ENCODE measurements at places on chromosomes 7 and 10.

DNA sequence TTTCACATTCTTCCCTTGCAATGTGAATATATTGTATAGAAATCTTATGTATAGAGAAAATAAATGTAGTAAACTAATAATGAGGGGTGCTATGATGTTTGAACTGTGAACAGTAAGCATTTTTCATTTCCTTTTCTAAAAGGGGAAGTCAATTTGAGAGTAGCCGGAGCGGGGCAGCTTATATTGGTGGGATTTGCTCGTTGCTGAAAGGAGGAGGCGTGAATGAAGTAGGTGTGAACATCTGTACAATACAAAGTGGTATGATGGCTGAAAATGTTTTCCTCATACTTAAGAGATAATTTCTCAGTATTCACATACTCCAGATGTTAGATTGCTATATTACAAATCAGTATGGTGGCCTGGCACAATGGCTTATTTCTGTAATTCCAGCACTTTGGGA, 87.1 kb downstream of the SRI start:
- no peak for DNase-seq

- DNase-seq, result no peak
Measured at GRCh38 chr7:104784686-104785085, 229.3 kb upstream of the KMT2E start.

- no peak for DNase-seq
Measured at GRCh38 chr10:49310460-49310859, 11.5 kb downstream of the C10orf71 start.

DNA sequence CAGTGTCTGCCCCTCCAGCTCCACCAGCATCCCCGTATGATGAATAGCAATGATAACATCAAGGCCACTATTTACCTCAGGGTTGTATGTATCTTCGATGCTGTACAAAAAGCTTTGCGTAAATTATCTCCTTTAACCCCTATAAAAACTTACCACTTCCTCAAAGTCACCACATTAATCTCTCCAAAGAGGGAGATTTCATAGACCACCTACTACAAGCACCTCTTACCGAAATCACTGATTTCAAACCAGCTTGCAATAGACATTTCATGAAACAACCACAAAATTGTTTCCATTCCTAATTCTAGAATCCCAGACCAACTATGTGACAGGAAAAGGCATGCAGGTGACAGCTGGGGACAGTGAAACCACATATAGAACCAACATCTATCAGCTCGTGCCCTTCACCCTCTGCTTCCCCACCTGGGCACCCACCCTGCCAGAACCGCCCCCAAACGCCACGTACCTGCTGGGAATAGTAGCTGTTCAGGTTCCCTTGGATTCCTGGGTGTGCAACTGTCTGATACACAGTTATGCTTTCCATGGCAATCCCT, 20.1 kb upstream of the MMP21 start:
- DNase-seq, result no peak

- peak; percentile 43 for DNase-seq
Measured at GRCh38 chr7:105934572-105935185, 28.4 kb upstream of the CDHR3 start.

DNA sequence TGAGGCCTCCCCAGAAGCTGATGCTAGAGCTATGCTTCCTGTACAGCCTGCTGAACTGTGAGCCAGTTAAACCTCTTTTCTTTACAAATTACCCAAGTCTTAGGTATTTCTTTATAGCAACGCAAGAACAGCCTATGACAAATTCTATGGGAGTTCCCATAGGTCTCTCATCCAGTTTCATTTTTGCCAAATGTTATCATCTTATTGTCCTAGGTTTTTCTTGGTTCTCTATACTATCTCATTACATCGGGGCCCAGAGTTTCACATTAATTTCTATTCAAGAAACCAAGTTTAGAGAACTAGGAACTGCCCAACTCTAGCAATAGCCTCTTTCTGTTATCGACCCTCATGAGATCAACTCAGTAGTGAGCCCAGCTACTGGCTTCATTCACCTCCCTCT, 15.9 kb downstream of the ACTA2 start:
- no peak for DNase-seq

GRCh38 chr7:14836006-14836405, 66.5 kb downstream of the DGKB start:
- DNase-seq, result no peak

GRCh38 chr7:158409816-158410330, 177.8 kb downstream of the PTPRN2 start:
- DNase-seq, result no peak

- DNase-seq, result no peak
Measured at GRCh38 chr7:30870821-30871518, 40.7 kb upstream of the AQP1 start.

DNA sequence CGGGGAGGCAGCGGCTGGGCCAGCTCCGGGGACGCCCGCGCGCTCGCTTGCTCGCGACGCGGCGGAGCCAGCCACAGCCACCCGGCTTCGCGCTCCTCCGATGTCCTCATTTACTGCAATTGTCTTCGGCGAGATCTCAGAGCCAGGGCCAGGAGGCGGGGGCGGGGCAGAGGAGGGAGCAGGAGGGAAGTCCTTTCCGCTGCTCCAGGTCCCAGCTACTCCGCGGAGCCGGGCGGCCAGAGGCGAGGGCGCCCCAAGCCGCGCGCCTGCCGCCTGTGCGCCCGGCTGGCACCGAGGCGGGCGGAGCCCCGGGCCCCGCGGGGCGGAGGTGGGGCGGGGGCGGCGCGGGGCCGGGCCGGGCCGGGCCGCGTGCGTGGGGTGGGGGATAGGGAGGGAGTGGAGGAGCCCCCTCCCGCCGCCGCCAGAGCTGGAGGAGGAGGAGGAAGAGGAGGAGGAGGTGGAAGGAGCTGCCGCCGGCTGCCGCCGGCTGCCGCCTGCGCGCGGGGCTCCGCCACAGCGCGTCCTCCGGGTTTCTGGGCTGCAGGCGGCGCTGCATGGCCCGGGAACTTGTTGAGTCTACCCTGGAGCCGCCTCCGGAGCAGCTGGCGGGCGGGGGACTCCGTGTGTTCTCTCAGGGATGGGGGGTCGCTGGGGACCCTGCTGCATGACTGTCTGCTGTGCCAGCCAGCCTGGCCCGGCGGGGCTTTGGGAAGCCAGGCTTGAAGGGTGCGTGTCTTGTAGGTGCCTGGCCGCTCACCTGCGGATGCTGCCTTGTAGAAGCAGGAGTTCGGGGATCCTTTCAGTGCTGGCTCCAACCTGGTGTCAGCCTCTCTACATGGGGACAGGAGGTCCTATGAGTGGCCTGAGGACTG, at the start of gene INSYN2A:
TSS of gene INSYN2A (minus strand) at position 310 of the 872 bp plus-strand sequence. CDS start 20,196 bp downstream, outside the sequence.
- DNase-seq, result peak; percentile 36

GRCh38 chr7:42226354-42226941, 10.6 kb downstream of the GLI3 start:
- no peak for DNase-seq

GRCh38 chr10:26221541-26221940, 5.0 kb downstream of the GAD2 start:
- DNase-seq, result no peak

DNA sequence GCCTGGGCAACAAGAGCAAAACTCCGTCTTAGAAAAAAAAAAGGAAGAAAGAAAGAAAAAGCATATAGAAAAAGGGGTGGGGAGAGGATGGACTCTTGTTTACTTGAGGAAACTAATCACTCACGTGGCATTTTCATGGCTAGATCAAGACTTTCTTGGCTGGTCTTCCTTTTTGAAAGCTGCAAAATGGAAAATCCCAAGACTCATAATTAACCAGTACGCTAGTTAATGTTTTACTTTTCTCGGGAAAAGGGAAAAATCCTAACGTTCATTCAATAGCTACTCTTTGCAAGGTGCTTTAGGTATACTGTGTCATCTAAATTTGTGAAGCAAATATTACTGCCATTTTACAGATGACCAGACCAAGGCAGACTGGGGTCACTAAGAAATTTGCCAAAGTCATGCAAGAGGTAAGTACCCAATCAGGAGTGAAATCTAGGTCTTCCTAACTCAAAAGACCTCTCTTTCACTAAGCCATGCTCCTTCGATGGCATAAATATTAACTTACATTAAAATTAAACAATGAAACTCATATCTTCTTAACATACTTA, 24.4 kb downstream of the NAPEPLD start:
- no peak for DNase-seq
